Ascending aorta (tissue), 2 donors: ENCODE measurements at places on chromosomes 12 and 14.
A peak's percentile ranks its signal among the peaks of the same experiment; 100 is the strongest.

- no peaks in the 10 kb centered on the region for H3K27me3 ChIP-seq
- no peaks in the 10 kb centered on the region for H3K4me1 ChIP-seq
- no peak for DNase-seq
- H3K36me3 ChIP-seq = peaks cover 38% of the 10 kb centered on the region
- H3K4me3 ChIP-seq = no peak overlapping the region
- no peak overlapping the region for H3K27ac ChIP-seq
Measured at GRCh38 chr12:40254455-40255085, 29.8 kb downstream of the LRRK2 start.

- H3K36me3 ChIP-seq = no peaks in the 10 kb centered on the region
- H3K4me1 ChIP-seq = no peaks in the 10 kb centered on the region
- no peak overlapping the region for H3K4me3 ChIP-seq
Measured at GRCh38 chr12:24742378-24742777, 206.5 kb downstream of the BCAT1 start.

DNA sequence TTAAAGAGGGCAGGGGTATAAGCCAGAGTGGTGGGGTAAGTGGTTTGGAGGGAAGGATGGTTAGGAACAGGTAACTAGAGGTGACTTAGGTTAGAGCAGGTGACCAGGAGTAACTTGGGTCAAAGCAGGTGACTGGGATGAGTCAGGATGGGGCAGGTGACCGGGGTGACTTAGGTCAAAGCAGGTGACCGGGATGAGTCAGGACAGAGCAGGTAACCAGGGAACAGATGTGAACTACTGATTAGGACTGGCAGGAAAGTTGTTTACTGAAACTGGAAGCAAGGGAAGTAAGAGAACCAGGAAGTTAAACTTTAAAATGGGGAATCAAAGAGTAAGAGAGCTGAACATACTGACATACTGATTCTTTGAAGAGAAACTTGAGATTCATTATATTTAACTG lies 57.4 kb downstream of the FSCB start:
- no peaks in the 10 kb centered on the region for H3K36me3 ChIP-seq
- H3K4me3 ChIP-seq = no peak overlapping the region

GRCh38 chr14:24679248-24679961 lies 45.4 kb upstream of the GZMB start:
- DNase-seq = no peak
- no peak overlapping the region for H3K27ac ChIP-seq
- H3K27me3 ChIP-seq = no peaks in the 10 kb centered on the region

GRCh38 chr14:102317564-102318248 lies 1.8 kb upstream of the ZNF839 start:
- peaks cover 11% of the 10 kb centered on the region for H3K4me1 ChIP-seq
- peak overlapping the region; percentile 66 for H3K4me3 ChIP-seq
- H3K27ac ChIP-seq = peak overlapping the region; percentile 79

DNA sequence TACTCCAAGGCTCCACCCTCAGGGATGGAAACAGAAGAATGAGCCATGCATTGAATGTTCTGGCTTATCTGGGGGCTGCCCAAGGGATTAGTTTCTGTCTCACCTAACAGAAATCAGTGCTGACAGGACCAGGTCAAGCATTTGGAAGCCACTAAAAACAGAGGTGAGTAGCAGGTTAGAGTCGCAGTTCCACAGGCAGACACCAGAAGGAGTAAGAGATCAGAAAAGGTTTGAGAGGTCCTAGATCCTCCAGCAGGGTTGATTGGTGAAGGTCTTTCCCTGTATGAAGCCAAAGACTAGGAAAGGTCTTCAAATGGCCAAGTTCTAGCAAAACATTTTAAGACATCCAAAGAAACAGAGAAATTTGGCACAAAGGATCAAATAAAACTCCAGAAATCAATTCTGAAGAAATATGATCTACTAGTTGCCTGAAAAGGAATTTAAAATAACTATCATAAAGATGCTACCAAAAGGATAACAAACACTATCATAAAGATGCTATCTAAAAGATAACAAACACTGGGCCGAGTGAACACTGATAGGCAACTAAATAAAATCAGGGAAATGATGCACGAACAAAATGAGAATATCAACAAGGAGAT lies 19.5 kb upstream of the TTC9 start:
- no peaks in the 10 kb centered on the region for H3K27me3 ChIP-seq
- no peak for DNase-seq
- H3K36me3 ChIP-seq = no peaks in the 10 kb centered on the region
- no peaks in the 10 kb centered on the region for H3K4me1 ChIP-seq

DNA sequence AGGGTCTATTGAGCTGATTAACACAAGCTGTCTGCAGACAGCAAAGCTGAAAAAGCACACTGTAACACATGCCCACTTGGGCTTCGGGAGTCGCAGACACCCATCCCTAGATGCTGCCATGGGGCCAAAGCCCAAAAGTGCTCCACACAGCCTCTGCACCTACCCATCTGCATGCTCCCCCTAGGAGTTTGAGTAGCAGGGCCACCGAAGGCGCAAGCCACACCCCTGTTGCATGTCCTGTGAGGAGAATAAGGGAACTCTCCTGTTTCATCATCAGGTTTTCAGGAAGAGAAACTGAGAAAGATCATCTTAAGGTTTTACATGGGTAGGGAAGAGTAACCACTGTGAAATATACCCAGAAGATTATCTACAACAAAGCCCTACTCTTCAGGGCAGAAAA lies 5.6 kb upstream of the ST8SIA1 start:
- DNase-seq = no peak
- no peaks in the 10 kb centered on the region for H3K36me3 ChIP-seq
- no peaks in the 10 kb centered on the region for H3K4me1 ChIP-seq
- no peak overlapping the region for H3K27ac ChIP-seq

DNA sequence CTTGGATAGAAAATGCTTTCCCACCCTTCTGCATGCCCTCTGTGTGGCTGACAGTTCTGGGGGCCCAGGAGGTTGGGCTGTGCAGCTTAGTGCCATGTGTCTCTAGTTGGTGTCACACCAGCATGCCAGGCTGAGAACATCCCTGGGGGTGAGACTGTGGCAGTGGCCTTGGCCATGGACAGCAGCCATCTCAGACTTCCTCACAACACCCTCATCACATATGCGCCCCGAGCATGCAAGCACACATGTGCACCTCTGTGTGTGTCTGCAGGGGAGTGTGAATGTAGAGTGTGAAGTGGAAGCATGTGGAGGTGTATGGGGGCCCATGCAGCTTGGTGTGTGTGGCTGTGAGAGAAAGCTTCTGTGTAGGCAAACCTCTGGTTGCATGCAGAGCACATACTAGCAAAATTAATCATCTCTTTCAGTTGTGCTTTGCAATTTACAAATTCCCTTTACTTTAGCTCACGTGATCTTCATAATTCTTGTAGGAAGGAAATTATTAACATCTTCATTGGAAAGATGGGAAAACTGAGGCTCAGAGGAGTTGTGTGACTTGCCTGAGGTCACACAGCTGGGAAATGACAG lies 8.4 kb downstream of the ASIC1 start:
- no peak overlapping the region for H3K27ac ChIP-seq
- no peaks in the 10 kb centered on the region for H3K36me3 ChIP-seq
- H3K27me3 ChIP-seq = no peaks in the 10 kb centered on the region
- no peak overlapping the region for H3K4me3 ChIP-seq
- DNase-seq = no peak

DNA sequence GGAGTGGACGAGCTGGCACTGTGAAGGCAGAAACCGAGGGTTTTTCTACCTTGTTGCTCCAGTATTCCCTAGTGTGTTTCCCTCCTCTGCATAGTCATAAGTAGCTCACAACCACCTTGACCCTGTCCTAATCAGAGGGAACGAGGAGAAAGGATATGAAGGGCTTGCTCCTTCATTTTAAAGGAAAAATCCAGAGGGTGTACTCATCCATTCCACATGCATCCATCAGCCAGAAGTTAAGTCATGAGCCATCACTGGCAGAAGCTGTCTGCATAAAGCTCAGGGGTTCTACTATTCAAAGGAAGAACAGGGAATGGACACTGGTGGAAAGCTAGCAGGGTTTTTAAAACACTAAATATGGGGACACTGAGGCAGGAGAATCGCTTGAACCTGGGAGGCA lies 84.3 kb upstream of the FOXN3 start:
- DNase-seq = no peak
- no peak overlapping the region for H3K4me3 ChIP-seq
- H3K36me3 ChIP-seq = no peaks in the 10 kb centered on the region
- H3K27ac ChIP-seq = no peak overlapping the region
- H3K27me3 ChIP-seq = no peaks in the 10 kb centered on the region

DNA sequence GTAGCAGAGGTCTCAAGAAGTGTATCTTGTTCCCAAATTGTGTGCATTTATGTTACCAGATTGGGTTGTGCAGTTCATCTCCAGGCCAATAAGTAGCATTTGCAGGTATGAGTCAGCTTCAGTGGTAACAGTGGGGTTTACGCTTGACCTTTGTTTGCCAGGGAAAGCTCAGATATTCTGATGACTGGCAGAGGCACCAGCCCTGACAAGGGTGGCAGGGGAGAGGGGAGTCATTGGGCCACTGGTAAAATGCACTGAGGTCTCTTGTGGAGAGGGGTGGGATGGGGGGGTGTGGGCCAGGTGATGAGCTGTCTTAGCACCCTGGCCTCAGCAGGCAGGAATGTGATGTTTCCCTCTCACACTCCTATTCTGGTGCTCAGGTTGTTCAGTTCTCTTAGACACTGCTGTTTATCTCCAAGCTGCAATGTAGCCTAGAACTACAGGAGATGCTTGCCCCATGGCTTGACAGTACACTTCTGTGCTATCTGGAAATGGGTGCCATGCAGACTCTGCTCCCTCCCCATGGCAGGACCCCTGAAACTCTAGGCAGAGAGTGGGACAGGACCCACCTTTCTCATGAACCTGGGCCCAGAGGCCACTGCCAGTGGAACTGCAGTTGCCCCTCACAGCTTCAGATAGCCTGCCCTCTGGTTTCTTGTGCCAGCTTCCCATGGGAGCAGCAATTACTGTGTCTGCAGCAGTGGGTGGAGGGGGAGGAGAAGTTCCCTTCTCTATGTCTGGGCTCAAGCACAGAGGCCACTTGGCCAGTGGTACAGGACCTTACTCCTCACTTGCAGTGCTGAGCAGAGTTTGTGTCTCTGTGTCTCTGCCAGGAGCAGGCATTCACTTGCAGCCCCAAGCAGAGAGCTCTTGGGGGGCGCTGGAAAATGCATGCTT lies 31.9 kb downstream of the USP15 start:
- peaks cover 16% of the 10 kb centered on the region for H3K36me3 ChIP-seq
- no peaks in the 10 kb centered on the region for H3K27me3 ChIP-seq
- H3K4me3 ChIP-seq = no peak overlapping the region
- H3K27ac ChIP-seq = no peak overlapping the region

DNA sequence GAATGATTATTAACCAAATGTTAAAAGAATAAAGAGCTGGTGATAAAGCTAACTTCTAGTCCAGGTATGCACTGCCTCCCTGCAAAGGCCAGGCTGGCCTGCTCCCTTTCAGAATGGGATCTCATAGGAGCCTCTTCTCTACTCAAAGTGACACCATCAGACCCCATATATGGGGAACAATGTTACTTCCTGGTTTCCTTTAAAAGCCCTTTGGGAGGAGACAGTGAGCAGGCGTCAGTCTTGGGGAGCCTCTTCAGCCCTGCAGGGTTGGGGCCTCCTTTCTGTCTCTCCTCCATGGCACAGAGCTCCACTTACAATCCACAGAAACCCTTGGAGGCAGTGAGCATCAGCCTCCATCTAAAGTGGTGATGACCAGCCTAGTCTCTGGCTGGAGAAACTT lies 17.3 kb upstream of the GPRC5A start:
- no peak overlapping the region for H3K27ac ChIP-seq
- H3K36me3 ChIP-seq = no peaks in the 10 kb centered on the region
- H3K27me3 ChIP-seq = no peaks in the 10 kb centered on the region
- no peak overlapping the region for H3K4me3 ChIP-seq

GRCh38 chr12:131830914-131831571 lies 2.9 kb downstream of the MMP17 start:
- H3K4me3 ChIP-seq = peak overlapping the region; percentile 48
- no peak overlapping the region for H3K27ac ChIP-seq
- no peak for DNase-seq
- no peaks in the 10 kb centered on the region for H3K36me3 ChIP-seq

DNA sequence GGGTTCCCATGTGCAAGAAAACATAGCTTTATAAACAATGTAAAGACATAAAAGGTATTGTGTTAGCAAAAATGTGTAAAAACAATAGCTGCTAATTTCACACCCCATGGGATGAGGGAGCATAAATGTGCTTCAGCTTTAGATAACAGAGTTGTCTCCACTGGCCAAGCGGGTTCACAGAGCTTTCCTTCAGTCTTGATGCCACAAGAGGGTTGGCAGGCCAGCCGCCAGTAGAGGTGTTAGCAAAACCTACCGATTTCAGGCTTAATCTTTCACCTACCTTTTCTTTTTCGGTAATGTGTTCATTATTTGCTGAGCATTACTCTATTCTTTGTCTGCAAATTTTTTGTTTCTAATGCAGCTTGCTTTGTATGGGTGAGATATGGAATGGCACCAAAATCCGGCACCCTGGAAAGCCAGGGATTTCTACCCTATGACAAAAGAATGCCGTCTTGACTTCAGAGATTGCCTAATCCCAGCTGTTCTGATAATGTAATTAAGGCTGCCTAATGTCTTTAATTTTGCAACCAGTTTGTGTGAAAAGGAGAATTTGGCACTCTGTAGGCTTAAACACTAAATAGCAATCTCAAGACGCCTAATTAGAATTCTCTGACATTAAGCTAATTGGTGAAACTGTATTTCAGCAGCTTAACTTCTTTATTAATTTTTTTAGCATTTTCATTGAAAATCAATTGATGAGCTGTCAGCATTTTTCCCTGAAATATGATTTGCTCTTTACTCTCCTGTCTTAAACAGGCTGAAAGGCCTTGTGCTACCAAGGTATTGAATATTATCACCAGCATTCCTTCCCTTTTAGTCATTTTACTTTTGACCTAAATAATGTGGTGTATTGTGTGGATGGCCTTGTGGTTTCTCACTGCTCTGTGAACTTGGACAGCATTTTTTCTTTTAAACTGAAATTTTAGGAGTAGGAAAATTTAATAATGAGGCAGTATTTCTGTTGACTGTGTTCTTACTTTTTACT lies 60.7 kb downstream of the POLR3B start:
- no peak overlapping the region for H3K4me3 ChIP-seq
- DNase-seq = no peak
- no peaks in the 10 kb centered on the region for H3K27me3 ChIP-seq
- no peaks in the 10 kb centered on the region for H3K4me1 ChIP-seq

- no peak for DNase-seq
- peak overlapping the region; percentile 97 for H3K27ac ChIP-seq
- H3K4me3 ChIP-seq = peak overlapping the region; percentile 88
- H3K36me3 ChIP-seq = no peaks in the 10 kb centered on the region
- no peaks in the 10 kb centered on the region for H3K27me3 ChIP-seq
Measured at GRCh38 chr12:43836475-43836989, 651 bp downstream of the TMEM117 start.
